ENCODE measurements at places on chromosomes 16 and 17. TPM values are rescaled to one million over a fixed set of nuclear protein-coding genes. Genes with fewer than 3 reads are reported as not detected.

- no peak for DNase-seq
These were observed 698 bp downstream of the PSME3 start for GRCh38 chr17:42833767-42834422.

GP1BA gene
- total RNA-seq = not detected

GRCh38 chr16:80079072-80079471, 461.7 kb upstream of the DYNLRB2 start:
- no peak for DNase-seq

- no peak for DNase-seq
These were observed 2.6 kb downstream of the SLFN12 start for GRCh38 chr17:35429702-35430101.

- no peak for DNase-seq
These were observed 40.4 kb downstream of the TMEM114 start for GRCh38 chr16:8549843-8550412.

CDRT15L2 gene
- total RNA-seq = not detected

GRCh38 chr16:21565861-21566669, 33.3 kb upstream of the METTL9 start:
- DNase-seq = no peak

NPIPB5 gene
- 4.1 TPM for total RNA-seq

CLDN9 gene
- not detected for total RNA-seq

DNA sequence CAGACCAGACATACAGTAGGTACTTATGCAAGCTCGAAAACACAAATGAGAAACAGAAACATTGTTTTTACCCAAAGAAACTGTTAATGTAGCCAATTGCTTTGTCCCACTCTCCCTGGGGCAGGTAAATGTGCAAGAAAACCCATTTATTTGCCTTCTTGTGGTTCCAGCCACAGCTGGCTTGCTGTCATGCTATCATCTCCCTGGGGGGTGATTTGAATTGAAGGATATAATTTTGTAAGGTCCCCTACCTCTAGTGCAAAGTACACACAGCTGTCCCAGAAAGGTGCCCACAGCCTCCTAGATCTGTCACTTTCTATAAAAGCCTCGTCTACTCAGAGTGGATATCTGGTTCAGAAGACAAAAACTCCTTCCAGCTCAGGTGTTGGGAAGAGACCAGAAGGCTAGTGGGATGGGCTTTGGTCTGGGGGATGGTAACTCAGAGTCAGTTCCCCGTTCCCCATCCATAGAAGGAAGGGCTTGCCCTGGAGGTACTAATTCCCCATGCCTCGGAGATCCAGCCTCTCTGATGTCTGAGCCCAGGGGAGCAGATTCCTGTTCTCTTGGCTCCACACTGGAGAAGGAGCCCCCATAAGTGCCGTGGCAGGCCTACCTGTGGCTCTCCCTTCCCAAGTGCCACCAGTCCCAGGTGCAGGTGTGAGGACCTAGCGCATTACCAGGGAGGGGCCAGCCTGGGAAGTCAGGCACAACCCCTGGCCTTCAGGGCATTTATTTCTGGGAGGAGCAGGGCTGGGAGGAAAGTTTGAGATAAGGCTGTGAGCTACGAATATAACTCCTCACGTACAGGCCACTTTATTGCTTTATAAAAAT, 2.4 kb upstream of the PRR15L start:
- DNase-seq = no peak

- DNase-seq = no peak
These were observed 131.2 kb upstream of the MPHOSPH6 start for GRCh38 chr16:82301146-82301755.

- DNase-seq = no peak
These were observed 25.0 kb upstream of the SBK1 start for GRCh38 chr16:28267356-28267755.

DNA sequence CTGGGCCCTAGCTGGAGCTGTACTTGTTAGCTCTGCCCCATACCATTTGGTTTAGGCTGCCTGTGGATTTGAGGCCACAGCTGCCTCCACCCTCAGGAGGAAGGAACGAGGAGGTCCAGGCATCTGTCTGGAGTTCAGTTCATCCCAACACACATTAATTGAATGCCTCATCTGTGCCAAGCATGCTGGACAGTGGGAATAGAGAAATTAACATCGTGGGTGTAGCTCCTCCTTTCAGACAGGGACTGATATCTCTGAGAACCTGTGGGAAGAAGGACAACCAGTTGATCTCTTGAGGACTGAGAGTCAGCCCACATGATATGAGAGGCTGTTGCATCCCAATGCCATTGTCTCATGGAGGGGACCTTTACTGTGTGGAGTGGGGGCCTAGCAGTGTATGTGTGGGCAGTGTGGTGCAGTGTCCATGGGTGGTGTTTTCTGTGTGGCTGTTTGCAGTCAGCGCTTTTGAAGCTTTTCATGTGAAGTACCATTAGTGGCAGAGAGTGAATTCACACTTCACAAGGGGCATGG, 29.4 kb upstream of the DDX52 start:
- no peak for DNase-seq

- DNase-seq = no peak
These were observed 4.6 kb downstream of the PDF start for GRCh38 chr16:69325784-69326171.

DNA sequence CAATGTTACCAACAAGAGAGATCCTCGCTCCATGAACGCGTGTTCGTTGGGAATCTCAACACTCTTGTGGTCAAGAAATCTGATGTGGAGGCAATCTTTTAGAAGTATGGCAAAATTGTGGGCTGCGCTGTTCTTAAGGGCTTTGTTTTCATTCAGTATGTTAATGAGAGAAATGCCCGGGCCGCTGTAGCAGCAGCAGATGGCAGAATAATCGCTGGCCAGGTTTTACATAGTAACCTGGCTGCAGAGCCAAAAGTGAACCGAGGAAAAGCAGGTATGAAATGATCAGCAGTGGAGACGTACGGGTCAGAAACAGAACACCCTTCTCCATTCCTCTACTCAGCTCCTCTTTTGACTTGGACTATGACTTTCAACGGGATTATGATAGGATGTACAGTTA, 13.3 kb downstream of the SOCS1 start:
- no peak for DNase-seq

- no peak for DNase-seq
These were observed 62.1 kb downstream of the EPN2 start for GRCh38 chr17:19299214-19299747.

DNA sequence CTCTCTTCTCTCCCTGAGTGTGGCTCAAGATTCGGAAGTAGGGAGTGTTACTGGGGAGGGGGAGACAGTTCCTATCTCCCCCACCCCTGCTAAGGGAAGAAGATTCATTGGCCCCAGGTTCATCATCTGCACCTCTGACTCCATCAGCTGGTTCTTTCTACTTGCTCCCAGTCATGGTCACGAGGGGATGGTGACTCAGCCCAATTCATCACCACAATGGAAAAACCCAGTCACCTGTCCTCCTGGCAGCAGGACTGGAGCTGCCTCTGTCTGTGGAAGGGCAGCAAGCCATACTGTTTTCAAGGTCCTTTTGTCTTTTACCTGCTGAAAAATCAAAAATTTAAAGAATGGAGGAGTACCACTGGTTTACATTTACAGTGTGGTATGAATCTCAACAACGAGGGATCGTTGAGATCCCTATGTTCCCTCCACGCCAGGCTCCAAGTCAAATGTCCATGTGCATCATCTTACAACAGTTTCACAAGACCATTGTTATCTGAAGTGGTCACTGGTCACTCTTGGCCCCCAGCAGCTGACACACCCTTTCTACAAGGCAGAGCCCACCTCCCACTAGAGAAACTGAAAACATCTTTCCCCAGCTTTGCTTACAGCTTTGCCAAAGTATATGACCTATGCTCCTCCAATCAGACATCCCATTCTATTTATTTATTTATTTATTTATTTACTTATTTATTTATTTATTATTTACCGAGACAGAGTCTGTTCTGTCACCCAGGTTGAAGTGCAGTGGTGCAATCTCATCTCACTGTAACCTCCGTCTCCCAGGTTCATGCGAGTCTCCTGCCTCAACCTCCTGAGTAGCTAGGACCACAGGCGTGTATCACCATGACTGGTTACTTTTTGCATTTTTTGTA, 40.4 kb upstream of the NDRG4 start:
- DNase-seq = peak; percentile 72

GRCh38 chr17:82835122-82835521, 4.7 kb downstream of the ZNF750 start:
- DNase-seq = no peak

GRCh38 chr16:79869304-79870015, 268.9 kb upstream of the MAF start:
- DNase-seq = no peak

- DNase-seq = no peak
These were observed 92.2 kb downstream of the CMC2 start for GRCh38 chr16:80914379-80915078.

BEAN1 gene
- 0.29 TPM for total RNA-seq

GRCh38 chr17:8894673-8895578, 27.5 kb upstream of the PIK3R6 start:
- peak; percentile 49 for DNase-seq

- no peak for DNase-seq
These were observed 12.4 kb downstream of the USP22 start for GRCh38 chr17:21030375-21030774.

DNA sequence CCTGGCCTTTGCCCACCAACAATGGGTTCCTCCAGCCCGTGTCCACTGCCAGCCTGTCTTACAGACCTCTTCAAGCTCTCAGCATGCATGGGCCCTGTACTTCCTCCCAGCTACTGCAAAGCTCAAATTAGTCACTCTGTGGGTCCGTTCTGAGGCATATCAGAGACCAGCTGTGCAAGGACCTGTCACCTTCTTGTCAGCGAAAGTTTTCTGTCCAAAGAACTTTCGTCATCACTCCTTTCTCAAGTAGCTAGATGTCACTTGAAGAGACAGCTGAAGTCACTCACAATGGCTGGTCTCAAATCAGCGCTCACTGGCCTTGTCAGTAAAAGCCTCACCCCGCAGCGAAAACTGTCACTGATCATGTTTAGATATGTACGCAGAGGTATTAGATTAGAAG, 91.4 kb upstream of the DYNLRB2 start:
- DNase-seq = no peak

TMEM114 gene
- not detected for total RNA-seq

DNA sequence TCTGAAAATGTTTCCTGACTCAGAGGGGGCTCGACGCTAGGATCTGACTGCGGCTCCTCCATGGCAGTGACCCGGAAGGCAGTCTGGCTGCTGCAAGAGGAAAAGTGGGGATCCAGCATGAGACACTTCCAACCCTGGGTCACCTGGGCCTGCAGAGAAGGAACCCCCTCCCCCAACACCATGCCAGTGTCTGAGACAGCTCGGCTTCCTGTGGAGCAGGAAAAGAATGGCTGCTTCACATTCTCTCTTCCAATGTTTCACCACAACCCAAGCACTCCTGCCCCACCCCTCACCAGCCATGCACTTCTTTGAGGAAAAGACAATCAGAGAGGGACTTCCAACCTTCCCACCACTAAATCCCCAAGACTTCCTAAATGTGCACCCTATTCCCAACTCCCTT, 10.8 kb downstream of the TP53 start:
- DNase-seq = no peak

GRCh38 chr17:8701221-8701620, 43.4 kb downstream of the CCDC42 start:
- DNase-seq = no peak

GRCh38 chr16:268141-269053, 7.3 kb downstream of the RGS11 start:
- no peak for DNase-seq

- DNase-seq = no peak
These were observed 42.8 kb downstream of the MARCHF10 start for GRCh38 chr17:62765351-62765750.

SLFN12 gene
- total RNA-seq = 19.8 TPM

- DNase-seq = peak; percentile 6
These were observed 616.2 kb downstream of the MAF start for GRCh38 chr16:78984324-78984723.

ARL4D gene
- total RNA-seq = 8.4 TPM

DNA sequence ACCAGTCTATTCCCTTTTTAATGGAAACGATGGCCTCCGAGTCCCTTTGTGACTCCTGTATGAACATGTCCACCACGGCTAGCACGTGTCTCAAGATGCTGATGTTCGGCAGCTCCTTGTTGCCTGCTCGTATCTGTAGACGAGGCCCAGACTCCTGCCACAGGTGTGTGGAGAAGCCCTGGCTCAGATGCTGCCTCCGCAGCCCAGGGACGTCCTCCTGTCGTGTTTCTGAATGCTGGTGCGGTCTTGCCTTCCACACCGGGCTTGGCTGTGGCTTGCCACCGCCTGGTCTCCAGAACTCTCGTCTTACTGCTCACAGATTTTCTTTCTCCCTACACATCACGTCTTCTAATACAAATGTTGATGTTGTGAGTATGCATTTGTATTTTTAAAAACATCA, 17.0 kb downstream of the FOXF1 start:
- no peak for DNase-seq

DNA sequence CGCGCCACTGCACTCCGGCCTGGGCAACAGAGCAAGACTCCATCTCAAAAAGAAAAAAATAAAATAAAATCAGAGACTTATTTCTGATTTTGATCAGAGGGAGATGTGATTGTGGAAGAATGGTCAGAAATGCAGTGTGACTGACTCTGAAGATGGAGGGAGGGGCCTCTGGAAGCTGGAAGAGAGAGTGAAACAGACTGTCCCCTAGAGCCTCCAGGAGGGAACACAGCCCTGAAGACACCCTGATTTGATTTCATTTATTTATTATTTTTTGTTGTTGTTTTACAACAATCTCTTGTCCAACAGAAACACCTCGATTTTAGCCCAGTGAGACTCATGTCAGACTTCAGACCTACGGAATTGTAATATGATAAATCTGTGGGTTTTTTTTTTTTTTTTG, 26.1 kb downstream of the BCL7C start:
- DNase-seq = no peak

DNA sequence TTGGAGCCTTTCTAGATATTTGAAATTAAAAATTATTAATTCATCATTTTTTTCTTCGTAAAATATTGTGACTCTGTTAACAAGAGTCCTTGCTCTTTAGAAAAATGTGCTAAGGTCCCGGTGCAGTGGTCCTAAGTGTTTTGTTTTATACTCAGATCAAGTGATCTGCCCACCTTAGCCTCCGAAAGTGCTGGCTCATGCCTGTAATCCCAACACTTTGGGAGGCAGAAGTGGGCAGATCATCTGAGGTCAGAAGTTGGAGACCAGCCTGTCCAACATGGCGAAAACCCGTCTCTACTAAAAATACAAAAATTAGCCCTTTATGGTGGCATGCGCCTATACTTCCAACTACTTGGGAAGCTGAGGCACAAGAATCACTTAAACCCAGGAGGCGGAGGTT, 82.6 kb upstream of the LGALS9 start:
- no peak for DNase-seq

- peak; percentile 86 for DNase-seq
These were observed 1.3 kb downstream of the MAZ start for GRCh38 chr16:29807426-29808218.

DNA sequence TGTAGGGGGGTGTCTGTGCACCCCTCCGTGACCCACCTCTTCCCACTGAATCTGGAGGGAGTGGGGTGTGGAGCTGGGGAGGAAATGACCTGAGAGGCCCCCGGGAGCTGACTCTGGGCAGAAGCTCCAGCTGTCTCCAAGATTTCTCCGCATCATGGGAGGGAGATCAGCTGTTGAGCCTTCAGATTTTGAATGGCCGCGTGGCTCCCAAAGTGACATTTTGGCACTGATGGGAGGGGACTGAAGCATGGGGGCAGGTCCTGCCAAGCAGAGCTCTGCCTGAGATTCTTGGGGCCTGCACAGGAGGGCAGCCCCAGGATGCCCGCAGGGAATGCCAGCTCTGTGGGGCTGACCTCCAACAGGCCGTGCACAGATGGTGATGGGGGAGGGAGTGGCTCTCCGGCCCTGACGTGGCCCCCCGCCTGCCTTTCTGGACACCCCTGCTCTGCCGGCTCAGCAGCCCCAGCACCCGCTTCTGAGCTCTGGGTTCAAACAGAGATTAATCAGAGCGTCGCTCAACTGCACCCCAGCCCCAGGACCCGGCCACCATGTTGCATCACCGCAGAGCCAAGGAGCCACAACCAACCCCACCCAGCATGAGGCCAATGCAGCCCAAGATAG, 25.3 kb upstream of the UBE2I start:
- no peak for DNase-seq

All from H4 (cell line).